EH (cell line): ENCODE measurements at places on chromosomes 6 and 20.

- no peak for DNase-seq
Observed at GRCh38 chr6:103617642-103618041, 1242.1 kb downstream of the HACE1 start.

GRCh38 chr20:26214991-26215390 lies 518.3 kb upstream of the ZNF337 start:
- peak; percentile 46 for DNase-seq

DNA sequence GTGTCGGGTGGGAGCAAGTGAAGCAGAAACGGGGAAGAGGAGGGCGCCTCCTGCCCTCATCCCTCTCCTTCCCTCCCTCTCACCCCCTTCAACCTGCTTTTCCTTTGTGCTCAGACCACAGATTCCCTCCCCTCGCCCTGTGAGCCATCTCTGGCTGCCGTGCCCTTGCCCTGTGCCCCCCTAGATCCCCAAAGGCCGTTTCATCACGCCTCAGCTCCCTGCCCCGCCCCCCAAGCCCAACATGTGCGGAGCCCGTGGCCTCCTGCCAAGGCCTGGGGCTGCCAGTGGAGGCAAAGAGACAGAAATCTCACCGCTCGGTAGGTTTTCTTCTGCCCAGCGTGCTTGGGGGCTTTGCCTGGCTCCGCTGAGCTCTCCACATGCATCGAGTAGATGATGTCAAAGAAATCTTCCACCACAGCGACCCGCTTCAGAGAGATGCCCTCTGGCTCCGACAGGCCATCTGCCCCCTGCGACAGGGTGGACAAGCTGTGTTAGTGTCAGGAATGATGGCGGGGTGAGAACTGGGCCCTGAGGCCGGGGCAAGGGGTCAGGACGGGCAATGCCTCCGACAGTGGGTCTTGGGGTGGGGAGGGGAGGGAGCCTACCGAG lies 57.6 kb downstream of the NOL4L start:
- DNase-seq, result no peak

GRCh38 chr20:20492521-20493332 lies 124.8 kb downstream of the INSM1 start:
- DNase-seq, result no peak

- DNase-seq, result peak; percentile 73
Observed at GRCh38 chr6:7249946-7250643, 62.9 kb downstream of the SSR1 start.

GRCh38 chr6:3719462-3720308 lies 31.8 kb downstream of the PXDC1 start:
- no peak for DNase-seq
